Activated CD4-positive, alpha-beta T cell treated with anti-CD3 and anti-CD28 coated beads, Interleukin-10, Interleukin-2, amounts not matched to agents 100 ng/mL and 50 ng/mL, durations not matched to agents 16 hours and 8 hours (primary cell): ENCODE measurements at places on chromosomes 12 and 14.

- no peak for DNase-seq
Observed at GRCh38 chr14:30525833-30526232, 33.1 kb upstream of the G2E3 start.

- no peak for DNase-seq
Observed at GRCh38 chr12:124093297-124093696, 120.3 kb downstream of the ZNF664 start.

- no peak for DNase-seq
Observed at GRCh38 chr12:49872381-49872780, 29.5 kb upstream of the BCDIN3D start.

DNA sequence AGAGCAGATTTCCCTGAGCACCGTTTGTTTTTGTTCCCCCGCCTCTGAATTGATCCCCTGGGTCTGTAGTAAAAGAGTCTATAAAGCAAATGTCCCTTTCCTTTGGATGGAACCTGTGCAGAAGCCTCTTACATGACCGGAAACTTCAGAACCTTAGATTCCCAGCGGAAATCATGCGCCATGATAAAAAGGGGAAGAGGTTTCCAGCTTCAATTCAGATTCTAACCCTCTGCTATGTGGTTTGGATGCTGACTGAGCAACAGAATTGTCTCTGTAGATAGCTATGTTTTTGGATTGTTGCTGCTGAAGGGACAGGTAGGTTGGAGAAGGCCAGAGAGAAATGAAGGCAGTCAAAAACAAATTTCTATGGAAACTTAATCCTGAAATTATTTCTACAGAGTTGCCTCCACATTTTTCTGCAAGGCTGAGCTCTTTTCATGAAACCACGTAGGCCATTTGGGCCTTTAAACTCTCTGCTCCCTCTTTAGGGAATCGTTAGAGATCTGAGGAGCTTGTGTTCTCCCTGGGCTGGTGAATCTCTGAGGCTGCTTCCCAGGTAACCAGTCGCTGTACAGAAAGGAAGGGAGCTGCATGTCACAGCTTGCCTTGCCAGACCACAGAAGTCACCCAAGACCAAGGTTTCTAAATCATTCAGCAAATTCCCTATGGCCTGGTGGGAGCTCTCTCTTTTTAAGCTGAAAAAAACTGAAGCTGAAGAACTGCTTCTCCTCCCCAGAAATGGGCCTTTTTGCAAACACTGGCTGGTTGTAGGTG is 28.7 kb upstream of the OR10P1 start:
- no peak for DNase-seq

DNA sequence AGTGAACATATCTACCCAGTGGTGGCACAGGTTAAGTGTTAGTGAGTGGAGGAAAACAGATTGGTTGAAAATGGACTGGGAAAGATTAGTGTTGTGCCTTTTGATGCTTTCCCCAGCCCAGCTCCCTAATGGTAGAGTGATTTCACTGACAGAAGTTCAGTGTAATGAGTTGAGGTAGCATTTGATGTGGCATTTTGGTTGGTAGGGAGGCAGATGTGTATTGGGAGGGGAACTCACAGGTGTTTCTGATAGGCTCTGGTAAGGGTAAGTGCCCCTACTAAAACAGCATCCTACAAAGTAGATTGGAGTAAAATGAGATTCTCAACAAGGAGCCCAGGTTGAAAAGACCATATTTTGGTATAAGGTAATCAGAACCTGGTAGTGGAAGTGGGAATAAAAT is 4.2 kb downstream of the TBK1 start:
- peak; percentile 11 for DNase-seq

DNA sequence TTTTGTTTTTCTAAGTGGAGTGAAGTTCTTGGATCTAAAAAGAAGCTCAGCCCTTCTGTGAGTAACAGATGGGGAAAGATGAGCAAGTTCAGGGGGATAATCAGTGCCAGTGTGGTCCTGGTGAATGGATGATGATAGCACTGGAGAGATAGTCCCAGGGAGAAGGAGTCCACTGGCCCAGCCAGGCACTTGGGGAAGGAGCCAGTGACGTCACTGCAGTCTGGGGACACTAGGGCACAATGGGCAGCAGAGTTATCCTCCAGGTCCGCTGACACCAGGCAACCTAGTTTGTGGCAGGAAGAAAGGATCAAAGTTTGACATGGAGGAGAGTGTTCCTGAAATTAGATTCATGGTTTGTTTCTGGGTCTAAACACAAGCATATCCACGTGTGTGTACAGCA is 101.5 kb downstream of the NTF3 start:
- DNase-seq = no peak

GRCh38 chr14:52314595-52315354 is 663 bp downstream of the PTGER2 start:
- no peak for DNase-seq

DNA sequence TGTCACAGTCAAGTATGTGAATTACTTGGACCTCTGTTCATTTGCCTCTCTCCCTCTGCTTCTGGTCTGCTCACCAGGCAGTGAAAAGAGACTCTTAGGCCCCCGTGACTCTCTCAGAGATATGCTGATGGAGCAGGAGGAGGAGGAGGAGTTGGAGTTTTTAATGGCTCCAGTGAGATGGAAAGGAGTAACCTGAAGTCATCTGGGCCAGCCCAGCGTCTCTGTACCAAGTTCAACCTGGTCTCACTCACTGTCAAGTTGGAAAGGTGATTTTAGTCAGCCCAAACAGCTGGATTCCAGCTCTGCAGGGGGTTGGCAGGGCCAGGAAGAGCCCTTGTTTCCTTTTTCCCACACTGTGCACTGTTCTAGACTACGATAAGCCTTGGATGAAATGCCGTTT is 48.6 kb downstream of the SH2B3 start:
- no peak for DNase-seq

DNA sequence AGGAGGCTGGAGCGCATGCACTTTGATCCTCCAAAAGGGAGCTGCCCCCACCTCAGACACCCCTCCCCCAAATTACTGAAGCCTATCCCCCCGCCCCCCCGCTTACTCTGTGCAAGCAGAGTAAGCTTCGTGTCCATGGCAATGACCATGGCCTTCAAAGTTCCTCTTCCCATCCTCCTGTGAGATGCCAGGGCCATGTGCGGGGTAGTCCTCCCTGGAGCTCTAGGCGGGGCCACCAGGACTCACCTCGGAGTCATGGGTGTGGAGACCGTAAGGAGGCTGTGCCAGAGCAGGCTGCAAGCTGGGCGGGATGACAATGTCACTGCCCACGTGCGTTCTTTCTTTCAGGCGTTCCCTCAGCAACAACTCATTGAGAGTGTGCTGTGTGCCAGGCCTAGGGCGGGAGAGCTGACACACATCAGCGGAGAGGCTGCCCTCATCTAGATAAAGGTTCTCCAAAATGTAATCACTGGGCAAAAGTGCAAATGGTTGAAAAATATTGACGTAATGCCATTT is 66.8 kb downstream of the C14orf132 start:
- no peak for DNase-seq

DNA sequence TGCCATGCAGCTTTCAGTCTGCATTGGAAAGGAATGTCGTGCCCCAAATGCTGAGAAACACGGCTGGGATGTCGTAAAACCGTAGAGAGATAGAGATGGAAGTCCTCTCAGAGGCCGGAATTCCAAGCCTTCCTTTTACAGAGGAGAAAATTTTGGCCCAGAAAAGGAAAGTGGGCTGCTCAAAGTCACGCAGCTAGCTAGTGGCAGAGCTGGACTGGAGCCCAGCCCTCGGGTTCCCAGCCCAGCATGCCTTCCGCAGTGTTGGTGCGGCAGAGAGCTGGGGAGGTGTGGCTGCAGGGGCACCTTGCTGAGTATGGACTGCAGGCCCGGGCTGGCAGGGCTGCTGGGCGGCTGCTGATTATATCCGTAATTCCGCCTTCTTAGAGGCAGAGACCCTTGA is 50.3 kb downstream of the KCNA1 start:
- no peak for DNase-seq

DNA sequence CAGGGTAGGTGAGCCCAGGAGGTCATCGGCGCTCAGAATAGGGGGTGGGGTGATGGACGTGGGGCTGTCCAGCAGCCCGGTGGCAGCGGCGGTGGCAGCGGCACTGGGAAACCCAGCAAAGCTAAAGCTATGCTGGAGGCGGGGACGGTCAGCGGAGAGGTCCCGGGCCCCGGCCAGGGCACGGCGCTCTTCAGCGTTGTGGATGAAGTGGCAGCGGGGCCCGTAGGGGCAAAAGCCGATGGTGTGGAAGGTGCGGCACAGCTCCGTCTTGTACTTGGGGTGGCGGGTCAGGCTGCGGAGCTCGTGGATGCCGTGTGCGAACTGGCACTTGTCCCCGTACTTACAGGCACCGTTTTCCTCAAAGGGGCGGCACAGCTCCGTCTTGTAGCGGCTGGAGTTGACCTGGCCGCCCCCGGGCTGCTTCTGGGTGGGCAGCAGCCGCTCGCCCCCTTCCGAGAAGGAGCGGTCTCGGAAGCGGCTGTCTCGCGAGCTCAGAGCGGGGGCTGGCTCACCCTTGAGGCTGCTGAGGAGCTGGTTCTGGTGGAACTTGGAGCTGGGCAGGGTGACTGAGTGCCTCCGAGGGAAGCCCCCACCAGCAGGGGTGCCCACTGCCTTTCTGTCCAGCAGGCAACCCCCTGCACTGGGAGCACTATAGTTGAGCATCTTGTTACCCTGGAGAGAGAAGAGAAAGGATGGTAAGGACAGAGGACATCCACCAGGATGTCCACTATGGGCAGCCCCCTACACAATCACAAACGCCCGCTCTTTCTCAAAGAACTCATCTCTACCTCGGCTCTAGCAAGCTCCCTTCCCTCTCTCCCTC is 2.8 kb downstream of the ZFP36L1 start:
- DNase-seq = peak; percentile 34

- DNase-seq = no peak
Observed at GRCh38 chr12:11508699-11509098, 113.3 kb upstream of the PRB2 start.

DNA sequence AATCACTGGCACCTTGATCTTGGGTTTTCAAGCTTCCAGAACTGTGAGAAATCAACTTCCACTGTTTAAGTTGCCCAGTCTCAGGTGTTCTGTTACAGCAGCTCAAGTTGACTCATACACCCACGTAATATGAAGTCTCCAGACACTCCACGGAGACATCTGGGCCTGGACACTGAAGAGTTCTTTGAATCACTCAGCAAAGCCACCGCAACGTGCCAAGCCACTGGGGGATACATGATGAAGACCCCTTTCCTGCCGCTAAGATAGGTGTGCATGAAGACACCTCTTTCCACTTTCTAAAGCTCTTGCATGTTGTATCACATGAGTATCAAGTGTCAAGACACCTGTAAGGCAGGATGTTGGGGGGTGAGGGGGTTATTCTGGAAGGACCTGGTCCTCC is 311.7 kb upstream of the RTL1 start:
- no peak for DNase-seq

DNA sequence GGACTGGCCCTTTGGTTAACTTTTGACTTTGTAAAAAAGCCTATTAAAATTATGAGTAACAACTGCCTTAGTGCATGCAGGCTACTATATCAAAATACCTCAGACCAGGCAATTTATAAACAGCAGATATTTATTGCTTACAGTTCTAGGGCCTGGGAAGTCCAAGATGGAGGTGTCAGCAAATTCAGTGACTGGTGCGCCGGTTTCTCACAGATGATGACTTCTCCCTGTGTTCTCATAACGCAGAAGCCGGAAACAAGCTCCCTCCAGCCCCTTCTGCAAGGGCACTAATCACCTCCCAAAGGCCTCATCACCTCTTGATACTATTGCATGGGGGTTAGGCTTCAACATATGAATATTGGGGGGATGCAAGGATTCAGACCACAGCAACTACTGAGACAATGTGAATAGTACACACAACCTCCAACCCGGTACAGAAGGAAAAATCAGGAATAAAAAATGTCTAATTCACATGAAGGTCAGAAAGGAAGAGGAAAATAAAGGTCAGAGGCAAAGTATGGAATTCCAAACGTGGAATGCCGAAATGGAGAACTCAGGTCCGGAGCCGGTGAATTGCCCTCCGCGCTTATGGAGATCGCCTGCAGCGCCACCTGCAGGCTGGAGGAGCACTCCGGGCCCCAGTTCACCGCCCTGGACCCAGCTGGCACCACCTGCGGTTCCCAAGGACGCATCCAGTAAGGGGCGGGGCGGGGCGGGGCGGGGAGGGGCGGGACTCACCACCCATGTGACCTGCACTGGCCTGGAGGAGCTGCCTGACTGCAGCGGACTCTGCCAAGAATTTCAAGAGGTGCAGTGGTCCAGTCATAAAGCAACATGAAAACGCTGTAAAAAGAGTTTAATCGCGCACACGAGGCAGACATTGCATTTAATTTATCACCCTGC is 203.4 kb downstream of the KIF26A start:
- DNase-seq = peak; percentile 52

DNA sequence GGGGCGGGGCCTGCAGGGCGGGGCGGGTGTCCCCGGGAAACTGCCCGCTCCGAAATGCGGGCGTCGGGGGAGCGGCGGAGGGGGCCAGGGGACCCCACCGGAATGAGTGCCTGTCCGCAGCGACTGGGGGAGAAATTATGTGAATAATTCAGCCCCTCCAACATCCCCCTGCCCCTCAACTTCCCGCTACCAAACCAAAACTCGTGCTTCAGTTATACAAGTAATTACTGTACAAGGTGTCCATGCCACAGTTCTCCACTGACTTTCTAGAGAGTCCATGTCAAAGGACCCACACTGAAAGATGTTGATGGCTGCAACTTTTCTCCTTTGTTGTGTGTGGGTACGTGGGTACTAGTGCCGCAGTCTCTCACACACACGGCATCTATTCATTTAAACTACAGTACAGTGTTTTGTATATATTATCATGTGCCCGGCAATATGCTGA is 414 bp upstream of the CDK17 start:
- DNase-seq = no peak

DNA sequence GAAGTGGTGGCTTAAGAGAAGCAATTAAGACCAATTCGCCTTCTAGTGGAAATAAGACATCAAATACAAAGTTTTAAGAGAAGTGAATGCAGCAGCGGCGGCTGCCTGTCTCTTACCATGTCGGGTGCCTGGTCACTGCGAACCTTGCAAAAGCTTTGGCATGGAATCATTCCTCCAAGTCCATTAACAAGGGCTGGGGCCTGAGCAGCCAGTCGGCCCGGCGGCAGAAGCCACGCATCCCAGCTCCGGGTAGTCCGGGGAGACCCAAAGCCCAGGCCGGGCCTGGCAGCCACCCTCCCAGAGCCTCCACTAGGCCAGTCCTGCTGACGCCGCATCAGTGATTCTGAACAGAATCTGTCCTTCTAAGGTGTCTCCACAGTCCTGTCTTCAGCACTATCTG is 321.0 kb downstream of the TMEM121 start:
- no peak for DNase-seq

DNA sequence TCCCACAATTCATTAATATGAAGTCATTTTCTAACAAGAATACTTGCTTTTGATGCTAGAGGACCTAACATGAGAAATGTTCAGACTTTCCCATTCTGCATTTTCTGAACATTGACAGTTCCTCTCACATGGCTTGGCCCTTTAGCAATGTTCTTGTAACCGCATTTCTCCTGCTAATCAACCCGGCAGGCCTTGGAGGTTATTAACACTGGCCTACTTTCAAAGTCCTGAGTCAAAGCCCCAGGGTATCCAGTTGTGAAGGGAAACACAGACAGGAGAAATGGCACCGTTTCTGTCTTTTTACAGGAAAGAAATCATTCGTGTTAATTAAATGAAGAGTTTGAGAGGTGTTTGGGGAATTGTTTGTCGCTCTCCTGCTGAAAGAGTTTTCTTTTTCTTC is 446.5 kb upstream of the MIS18BP1 start:
- DNase-seq = no peak
